T-helper 22 cell (primary cell): ENCODE measurements at places on chromosomes 11 and 22.

DNA sequence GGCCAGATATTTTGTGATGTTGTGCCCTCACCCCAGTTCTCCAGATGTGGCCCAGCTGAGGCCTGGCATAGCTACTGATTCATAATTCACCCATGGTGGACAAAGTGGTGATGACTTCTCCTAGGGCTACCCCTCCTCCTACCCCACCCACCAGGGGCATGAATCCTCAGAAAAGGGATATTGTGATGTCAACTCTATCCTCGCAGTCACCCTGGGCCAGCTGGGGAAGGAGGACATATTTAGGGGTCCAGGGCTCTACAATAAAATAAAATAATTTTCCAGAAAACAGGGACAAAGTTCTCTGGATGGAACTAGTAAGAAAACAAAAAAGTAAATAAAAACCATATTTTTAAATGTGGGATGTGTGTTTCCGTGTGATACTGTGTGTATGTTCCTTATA lies at the start of gene UBQLNL:
UBQLNL (minus strand) TSS at position 101 of the 400 bp plus-strand sequence. CDS start 258 bp downstream, outside the sequence.
- no peak for DNase-seq

DNA sequence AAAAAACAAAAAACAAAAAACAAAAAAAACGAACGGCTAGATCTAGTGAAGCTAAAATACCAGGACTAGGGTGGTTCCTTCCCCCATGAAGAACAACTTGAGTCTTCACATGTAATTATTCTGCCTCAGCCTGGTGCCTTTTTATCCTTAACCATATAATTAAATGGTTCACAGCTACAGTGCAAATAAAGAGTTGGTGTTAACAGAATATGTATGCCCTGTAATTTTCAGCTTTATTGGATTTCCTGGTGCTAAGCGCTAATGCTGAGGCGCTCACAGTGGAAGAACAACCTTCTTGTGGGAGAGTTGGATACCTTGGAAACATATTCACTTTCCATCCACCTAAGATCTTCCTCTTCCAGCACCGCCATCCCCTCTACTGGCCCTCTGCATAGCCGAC lies 158.5 kb upstream of the SORL1-AS1 start:
- DNase-seq: no peak

DNA sequence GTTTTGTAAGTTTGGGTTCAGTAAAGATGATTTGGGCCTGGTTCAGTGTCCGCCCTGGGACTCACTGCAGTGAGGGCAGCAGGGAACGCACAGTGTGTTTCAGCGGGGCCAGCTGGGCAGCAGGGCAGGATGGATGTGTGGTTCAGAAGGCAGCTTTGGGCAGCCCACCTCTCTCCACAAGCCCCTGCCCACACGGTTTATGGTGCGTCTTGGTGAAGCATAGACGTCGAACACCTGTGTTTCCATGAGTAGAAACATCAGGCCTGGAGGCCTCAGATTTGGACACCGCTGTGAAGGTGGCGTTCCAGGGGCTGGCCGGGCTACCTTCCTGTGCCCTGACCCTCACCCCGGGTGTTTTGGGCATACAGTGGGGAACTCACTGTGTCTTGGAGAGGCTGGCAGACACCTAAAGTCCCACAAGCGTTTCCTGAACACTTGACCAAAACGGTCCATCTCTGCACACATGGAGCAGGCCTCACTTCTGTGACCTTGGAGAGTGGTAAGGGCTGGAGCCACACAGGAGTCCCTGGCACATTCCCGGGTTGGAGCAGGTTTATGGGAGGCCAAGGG lies 59.0 kb downstream of the ST14 start:
- no peak for DNase-seq

DNA sequence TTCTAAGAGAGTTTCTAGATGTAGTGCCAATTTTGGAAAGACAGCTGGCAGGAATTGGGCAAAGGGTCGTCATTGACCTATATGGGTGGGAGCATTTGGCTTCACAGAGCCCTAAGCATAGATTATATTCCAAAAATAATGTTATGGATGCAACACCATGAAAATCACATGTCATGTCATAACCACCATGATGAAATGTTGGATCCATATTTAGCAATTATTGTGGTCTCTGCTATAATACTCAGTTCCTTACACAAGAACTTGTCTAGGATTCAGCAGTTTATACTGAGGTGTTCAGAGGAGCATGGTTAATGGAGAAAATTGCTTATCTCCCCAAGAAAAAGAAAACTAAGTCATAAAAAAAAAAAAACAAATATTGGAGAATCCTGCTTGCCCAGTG lies 31.6 kb downstream of the NTM start:
- DNase-seq: no peak

GRCh38 chr11:111417011-111417765 lies 38.1 kb upstream of the POU2AF1 start:
- DNase-seq: no peak

DNA sequence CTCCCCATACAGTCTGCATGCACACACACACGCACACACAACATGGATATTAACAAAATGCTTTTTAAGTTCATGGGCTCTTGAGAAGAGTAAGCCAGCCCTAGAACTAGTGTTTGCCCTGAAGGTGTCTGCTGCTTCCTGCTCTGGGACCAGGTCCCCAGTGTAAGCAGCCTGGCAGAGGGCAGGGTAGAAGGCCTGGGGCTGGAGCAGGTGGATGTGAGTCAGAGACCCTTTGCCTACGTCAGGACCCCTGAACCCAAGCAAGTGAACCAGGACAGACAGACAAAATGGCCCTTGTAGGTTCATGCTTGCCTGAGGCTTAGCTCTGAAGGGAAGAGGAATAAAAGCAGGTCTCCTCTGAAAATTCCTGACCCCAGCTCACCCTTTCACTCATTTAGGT lies 357.9 kb downstream of the TBC1D22A start:
- DNase-seq: no peak

GRCh38 chr11:105181521-105181920 lies 42.0 kb upstream of the CARD18 start:
- no peak for DNase-seq

GRCh38 chr11:79095424-79095823 lies 345.4 kb downstream of the TENM4 start:
- DNase-seq: no peak

DNA sequence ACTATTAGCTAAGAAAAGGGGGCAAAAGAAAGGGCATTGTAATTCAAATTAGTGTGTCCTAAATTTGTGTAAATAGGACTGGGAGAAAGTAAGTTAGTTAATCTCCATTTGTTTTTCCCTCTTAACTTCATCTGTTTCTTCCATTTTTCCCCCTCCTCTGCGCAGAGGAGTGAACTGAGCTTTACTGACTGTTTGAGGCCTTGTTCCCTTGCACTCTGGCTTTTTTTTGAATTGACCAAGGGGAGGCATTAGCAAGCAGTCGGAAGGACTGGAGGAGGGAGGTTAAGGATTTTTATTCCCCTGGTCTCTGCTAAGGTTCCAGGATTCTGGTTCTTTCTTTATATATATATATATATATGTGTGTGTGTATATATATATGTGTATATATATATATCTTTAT lies 15.2 kb upstream of the FANCF start:
- no peak for DNase-seq

DNA sequence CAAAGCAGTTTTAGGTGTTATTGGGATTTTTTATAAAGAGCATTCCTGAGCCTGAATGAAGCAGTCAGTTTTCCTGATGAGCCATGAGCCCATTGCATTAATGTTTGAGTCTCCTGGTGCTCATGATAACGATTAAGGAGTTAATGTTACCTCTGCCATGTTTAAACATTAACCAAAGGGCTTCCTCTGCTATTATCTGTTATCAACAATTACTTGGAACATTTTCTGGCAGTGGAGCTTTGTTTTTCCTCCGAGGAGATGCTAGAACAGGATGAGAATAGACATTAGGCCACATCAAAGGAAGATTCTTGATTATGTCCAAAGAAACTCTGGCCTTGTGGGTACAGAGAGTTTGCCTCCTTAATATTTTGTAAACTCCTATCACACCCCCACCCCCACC lies 49.9 kb downstream of the ZNRF3 start:
- DNase-seq: no peak

DNA sequence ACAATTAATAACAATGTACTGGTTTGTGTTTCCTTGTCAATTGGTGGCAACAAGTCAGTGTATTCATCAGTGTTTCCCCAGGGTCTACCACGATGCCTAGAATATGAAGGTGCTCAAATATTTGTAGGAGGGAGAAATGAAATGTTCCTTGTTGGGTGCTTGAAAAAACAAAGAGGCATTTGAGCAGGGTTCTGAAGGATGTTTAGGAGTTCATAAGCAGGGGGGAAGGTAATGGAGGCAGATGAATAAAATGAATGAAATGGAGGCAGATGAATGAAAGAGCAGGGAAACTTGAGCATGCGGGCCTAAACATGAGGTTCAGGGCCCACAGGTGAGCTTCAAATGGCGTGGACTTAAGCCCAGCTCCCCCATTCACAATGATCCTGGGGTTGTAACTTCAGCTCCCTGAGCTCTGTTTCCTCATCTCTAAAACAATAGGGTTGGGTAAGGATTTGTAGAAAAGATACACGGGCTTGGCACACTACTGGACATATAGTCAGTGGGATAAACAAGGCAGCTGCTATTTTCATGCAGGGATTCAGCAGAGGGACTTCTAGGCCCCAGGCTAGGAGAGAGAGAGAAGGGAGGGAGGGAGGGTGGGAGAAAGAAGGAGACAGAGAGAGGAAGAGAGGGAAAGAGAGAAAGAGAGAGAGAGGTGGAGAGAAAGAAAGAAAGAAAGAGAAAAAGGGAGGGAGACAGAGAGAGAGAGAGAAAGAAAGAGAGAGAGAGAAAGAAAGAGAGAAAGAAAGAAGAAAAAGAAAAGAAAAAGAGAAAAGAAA lies 73.7 kb downstream of the MN1 start:
- no peak for DNase-seq

DNA sequence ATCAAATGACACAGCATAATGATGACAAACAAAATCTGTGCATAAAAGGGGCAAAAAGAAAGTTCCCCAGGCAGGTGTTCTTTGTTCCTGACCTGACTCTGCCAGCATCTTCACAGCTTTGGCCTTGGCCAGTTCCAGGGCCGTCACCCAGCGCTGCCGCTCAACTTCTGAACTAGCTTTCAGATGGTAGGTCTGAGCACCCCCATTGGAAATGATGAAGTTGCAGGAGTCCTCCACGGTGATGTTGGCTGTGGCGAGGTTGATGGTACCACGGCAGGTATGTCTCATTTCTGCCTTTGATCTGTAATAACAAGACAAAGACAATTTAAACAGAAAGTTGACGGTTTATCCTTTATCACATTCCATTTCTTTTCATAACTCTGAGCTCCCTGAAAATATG lies 5.3 kb downstream of the OSBP start:
- DNase-seq: no peak

DNA sequence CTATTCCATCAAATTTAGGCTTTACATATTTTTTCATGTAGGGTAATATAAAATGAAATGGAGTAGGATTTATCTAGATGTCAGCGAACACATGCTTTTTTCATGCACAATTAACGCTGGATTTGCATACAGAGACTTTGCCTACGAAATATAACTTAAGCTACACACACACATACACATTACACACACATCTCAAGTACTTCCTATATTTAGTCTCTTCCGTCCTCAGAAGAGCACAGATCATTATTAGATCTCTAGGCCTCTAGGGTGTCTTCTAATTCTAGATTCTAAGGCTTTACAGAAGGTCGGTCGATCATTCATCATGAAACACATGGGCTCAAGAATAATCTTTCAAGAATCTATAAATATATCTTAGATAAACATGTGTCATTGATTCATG lies 3.8 kb upstream of the MS4A13 start:
- DNase-seq: no peak

- no peak for DNase-seq
Observed at GRCh38 chr11:94787801-94788200, 19.6 kb downstream of the AMOTL1 start.

- peak; percentile 92 for DNase-seq
Observed at GRCh38 chr22:42070517-42071422, at the start of gene NAGA. Gene NAGA (minus strand): TSS chr22:42070812. CDS start chr22:42070297, 515 bp downstream.

DNA sequence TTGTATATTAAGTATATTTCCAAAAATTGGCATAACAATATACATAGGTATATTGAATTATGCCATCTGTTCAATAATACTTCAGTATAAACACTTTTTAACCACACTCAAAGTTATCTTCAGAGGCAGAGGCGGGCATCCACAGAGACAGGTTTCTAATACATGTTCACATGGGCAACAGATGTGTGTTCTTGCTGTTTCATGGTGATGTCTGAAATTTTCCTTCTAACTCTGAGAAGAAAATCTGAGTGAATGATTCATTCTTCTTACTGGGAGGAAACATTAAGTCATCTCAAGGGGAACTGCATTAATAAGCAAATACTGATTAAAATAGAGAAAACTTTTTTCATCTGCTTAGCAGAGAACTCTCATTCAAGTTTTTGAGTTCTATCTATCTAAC lies 1074.5 kb downstream of the LRRC4C start:
- DNase-seq: no peak

DNA sequence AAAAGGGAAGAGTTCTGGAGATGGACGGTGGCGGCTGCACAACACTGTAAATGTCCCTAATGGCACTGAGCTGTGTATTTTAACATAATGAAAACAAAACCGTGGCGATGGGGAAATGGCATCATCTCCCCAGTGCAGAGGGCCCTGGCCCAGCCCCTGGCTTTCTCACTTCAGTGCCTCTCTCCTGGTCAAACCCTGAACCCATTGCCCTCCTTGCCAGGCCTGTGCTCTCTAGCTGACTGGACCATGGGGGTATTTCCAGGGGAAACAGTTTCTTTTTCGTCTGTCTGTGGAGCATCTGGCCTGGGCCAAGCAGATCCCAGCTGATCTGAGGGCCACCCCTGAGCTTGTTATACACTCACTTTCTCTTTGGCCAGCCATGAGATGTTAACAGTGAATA lies 17.4 kb upstream of the NAP1L4 start:
- DNase-seq: no peak

- DNase-seq: peak; percentile 82
Observed at GRCh38 chr22:50185375-50186087, at the start of gene TRABD. Gene TRABD (plus strand): TSS chr22:50185913. CDS start chr22:50193061, 7,148 bp downstream.

DNA sequence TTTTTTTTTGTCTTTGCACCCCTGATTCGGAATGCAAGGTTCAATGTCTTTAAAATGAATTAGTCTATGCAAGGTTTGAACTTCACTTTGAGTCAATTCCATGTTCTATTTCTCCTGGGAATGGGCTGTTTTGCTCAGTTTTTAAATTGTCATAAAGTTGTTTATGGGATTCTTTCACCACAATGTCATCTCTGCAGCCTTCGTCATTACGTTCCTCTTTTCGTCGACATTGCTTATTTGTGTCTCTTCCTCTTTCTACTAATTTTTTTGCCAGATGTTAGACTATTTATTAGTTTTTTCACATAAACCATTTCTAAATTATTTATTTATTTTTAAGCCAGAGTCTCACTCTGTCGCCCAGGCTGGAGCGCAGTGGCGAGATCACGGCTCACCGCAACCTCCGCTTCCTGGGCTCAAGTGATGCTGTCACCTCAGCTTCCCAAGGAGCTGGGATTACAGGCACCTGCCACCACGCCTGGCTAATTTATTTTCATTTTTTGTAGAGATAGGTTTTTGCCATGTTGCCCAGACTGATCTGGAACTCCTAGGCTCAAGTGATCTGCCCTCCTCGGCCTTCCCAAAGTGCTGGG lies 7.1 kb upstream of the TNNT3 start:
- no peak for DNase-seq
